ENCODE measurements at places on chromosomes 1 and 21.

- no peak for DNase-seq
Observed at GRCh38 chr1:169586067-169586394, 250 bp downstream of the F5 start.

DNA sequence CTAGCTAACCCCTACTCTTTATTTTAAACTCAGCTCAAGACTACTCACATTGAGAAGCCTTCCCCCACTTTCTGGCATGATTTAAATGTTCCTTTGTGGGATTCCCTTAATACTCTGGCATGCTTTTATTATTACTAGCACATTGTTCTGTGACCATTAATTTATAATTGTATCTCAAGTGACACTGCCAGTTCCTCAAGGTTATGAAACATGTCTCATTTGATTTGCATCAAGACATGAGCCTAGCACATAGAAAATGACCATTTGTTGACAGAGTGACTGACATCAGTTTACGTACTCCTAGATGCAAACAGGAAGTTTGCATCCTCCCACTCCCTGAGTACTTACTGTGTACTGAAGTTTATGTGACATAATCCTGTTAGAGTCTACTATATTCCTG is 15.2 kb downstream of the RGS4 start:
- no peak for DNase-seq

GRCh38 chr1:114100148-114100547 is 53.5 kb downstream of the SYT6 start:
- no peak for DNase-seq

- no peak for DNase-seq
Observed at GRCh38 chr1:99643021-99643779, 2.7 kb upstream of the PALMD start.

DNA sequence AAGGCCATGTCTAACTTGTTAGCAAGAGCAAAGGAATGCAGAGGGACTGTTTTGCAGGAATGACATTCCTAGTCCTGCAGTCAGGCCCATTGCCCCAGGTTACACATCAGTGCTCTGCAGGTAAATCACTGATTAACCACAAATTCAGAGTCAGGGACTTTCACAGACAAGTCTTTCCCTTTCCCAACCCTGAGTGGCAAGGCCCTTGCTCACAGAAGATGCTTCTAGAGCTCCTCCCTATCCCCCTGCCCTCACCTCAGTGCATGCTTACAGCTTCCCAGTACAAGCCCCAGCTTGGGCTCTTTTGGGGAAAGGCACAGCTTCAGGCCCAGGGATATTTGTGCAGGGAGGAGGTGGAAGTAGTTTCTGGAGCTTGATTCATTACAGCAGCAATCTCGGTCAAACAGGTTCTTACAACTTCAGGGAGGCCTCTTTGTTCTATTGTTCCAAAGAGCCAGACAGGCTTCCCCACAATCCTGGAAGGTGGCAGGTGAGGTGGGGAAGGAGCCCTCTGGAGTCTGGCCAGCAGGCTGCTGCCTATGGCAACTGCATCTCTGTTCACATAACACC is 53.9 kb downstream of the CASQ2 start:
- DNase-seq = no peak

DNA sequence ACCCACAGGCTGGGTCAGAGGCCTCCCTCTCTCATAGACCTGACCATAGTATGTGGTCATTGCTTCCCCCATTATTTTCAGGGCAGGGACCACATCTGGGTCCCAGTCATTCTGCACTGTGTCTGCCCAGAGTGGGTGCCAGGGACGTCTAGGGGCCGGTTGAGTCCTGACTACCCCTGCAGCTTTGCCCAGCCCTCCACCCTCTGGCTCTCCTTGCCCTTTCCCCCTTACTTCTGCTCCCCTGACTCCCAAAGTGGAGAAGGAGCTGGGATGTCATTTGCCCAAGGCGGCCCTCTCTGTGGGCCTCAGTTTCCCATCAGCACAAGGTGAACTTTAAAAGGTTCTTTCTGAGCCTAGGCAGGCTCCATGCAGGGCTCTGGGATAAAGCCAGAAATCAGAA is 4.3 kb upstream of the TTC22 start:
- DNase-seq = no peak

DNA sequence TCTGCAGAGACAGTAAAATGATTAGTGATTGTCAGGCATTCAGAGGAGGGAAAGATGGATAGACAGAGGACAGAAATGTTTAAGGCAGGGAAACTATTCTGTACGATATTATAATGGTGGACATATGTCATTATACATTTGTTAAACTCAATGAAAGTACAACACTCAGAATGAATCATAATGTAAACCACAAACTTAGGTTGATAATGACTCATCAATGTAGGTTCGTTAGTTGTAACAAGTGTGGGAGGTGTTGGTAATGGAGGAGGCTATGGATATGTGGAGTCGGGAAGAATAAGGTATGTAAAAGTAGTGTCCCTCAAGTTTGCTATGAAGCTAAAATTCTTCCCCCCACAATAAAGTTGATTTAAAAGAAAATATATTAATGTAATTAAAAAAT is 455.0 kb downstream of the BRINP3 start:
- DNase-seq = no peak

GRCh38 chr1:202131956-202132821 is 9.5 kb downstream of the GPR37L1 start:
- no peak for DNase-seq

- DNase-seq = no peak
Observed at GRCh38 chr1:160018900-160019299, 12.9 kb downstream of the PIGM start.

GRCh38 chr1:41884256-41885230 is 34.2 kb downstream of the HIVEP3 start:
- DNase-seq = no peak

DNA sequence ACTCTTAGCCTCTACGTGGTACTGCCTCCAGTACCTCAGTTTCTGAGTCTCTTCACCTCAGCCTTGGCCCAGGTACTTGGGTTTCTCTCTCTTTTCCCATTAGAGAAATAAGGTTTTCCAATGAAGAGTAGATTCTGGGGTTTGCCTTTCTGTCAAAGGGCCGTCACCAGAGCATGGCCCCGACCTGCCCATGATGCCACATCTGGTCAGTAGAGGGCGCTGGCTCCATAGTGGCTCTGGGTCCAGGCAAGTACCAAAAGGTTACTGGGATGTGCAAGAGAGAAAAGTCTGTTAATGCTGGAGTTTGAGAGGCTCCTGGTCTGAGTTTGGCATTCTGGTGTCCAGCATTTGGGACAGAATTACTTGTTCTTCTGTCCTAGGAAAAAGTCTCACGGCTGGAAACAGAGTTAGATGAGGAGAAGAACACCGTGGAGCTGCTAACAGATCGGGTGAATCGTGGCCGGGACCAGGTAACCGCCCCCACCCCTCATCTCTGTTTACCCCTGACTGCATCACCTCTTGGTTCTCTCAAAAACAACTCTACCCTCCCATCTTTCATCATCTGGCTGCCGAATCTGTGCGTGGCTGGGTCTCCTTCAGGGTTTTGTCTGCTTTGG is 5.3 kb upstream of the TUFT1 start:
- peak; percentile 65 for DNase-seq

- DNase-seq = no peak
Observed at GRCh38 chr1:109270623-109271317, 12.2 kb downstream of the PSRC1 start.

DNA sequence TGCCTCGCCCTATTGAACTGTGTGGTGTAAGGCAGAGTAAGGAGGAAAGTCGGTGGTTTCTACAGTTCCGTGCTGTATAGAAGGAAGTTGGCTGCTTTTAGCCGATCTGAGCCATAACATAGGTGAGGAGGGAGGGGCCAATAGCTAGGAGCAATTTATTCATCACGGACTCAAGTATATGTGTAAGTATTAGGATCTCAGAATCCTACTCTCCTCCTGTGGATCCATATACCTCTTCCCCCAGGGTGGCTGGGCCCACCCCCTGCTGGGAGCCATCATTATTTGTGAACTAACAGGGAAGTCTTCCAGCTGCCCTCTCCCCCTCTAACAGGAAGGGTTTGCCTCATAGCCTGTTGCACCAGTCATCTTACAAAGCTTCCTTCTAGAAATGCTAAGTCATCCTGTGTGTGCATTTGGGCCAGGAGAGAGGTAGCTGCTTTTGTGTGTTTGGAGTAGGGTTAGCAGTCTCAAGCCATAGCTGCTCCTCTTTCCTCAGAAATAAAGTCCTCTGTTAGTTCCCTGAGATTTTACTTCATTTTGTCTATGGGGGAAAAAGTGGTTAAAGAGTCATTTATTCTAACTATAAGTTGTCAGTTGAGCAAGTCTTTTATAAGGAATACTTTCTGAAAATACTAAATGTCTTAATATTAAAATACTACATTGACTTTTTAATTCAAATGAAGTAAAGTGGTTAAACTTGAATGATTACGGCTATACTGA is 14.9 kb upstream of the CENPS start:
- no peak for DNase-seq

- DNase-seq = no peak
Observed at GRCh38 chr1:116133696-116134475, 22.7 kb downstream of the MAB21L3 start.

DNA sequence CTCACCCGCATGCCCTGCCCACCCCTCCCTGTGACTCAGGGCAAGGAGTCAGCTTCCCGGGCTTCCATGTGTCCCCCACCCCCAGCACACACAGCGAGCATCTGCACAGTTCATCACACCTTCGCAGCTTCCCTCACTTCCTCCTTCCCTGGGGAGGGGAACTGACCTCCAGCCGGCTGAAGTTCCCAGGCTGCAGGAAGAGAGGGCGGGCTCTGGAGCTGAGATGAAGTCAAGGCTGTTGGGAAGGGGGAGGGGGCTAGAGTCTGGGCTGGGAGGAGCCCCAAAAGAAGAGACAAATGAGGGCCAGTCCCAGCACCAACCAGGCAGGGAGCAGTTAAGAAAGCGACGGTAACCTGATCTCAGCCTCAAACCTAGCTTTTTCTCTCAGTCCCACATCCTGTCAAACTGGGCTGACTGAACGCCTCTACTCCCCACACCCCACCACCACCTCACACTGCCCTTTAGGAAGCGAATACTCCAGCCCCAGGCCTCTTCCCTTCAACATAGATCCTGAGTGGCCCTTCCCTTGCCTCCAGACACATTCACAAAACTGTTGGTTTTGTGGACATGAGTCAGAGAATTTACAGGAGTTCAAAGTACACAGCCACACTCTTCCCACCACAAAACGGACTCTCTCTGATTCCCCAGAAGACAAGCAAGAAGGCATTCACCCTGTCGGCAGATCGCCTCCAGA is 1.8 kb downstream of the RHOC start:
- no peak for DNase-seq

DNA sequence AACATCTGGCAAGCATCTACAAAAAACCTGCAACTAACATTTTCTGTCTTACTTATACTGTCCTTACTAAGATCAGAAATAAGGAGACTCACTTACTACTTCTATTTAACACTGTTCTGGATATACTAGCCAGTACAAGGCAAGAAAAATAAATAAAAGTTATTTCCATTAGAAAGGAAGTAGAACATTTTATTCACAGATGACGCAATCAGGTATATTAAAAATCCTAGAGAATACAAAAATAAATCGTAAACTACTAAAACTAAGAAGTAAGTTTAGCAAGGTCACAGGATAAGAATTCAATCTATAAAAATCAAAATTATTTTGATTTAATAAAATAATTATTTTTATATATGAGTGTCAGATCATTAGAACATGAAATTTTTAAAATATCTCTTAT is 264.6 kb downstream of the BARHL2 start:
- no peak for DNase-seq
